ENCODE measurements at places on chromosomes 5 and 9.

- no peak for DNase-seq
Observed at GRCh38 chr9:99160173-99160572, 55.3 kb downstream of the TGFBR1 start.

DNA sequence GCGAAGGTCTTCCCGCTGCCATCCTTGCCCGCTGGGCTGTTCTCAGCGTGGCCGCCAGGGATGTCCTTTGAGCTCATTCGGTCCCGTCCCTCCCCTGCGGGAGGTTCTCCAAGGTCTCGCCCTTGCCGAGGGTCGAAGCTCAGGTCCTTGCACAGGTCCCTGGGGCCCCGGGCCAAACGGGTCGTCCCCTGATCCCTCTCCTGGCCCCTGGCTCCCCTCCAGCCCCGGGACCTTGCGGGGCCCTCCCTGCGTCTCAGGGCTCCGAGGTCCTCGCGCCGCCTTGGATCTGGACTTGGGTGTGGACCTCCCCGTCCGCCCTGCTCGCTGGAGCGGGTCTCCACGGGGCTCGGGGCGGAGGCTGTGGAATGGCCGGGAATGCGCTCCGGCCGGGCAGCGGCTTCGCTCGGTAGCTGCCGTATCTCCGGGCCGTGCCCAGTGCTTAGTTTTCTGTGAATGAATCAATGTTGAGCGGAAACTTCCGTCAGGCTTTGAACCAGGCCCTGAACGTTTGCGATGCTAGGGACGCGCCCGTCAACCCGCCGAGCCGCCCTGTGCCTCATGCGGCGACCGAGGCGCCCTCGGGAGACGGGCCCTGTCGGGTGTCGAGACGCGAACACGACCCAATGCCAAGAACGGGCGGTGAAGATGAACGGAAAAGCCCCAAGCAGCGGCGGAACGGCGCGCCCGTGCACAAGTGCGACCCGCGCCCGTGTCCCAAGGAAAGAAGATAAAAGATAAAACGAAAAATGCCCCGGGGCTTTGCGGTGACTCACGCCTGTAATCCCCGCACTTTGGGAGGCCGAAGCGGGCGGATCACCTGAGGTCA, 780 bp downstream of the RNU6ATAC start:
- DNase-seq: peak; percentile 84

DNA sequence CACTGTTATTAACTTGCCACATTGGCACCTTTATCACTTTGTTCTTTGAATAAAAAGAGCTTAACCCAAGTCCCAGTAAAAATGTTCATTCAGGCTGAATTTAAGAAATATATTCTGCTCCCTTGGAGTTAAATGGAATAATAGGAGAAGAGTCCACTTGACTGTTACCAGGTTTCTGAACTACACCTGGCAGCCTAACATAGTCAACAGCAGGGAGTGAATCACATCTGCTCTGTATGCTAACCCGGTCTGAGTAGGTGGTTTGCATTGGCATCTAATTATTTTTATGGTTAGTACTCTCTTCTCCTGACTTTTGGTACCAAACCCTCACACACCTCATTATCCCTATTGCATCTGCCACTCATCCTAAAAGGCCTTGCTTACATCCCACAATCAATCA, 86.7 kb downstream of the STK32A start:
- DNase-seq: no peak

GRCh38 chr9:20396509-20396908, 225.8 kb downstream of the MLLT3 start:
- no peak for DNase-seq

GRCh38 chr9:20331095-20331685, 291.1 kb downstream of the MLLT3 start:
- no peak for DNase-seq

DNA sequence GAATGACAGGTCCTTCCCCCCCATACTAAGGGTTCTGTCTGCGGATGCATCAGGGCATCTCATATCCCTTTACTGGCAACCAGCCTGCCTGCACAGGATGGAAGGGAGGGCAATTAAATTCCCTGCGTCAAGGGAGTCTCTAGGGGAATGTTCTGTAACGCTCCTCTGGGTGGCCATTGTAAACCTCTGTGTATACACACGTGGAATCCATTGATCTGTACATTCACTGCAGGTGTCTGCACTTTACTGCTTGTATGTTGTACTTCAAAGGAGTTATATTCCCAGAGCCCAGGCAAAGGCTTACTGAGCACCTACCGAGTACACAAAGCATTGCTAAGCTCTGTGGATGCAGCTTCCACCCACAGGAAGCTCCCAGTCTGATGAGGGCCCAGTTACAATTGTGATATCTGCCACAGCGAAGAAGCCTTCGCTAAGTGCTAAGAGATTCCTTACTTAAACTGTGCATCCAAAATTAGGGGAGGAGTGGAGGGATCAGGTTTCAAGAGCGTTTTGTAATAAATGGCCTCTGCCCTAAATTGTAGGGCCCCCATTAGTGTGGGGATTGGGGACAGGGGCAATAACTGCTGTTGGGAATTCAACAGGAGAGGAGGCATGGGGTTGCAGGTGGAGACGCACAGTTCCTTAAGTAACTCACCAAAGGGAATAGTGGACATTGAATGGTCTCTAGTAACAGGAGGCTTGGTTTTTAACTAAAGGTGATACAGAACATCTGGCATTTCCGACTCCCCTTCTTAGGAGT, 1.5 kb upstream of the RETREG1 start:
- DNase-seq: peak; percentile 27

DNA sequence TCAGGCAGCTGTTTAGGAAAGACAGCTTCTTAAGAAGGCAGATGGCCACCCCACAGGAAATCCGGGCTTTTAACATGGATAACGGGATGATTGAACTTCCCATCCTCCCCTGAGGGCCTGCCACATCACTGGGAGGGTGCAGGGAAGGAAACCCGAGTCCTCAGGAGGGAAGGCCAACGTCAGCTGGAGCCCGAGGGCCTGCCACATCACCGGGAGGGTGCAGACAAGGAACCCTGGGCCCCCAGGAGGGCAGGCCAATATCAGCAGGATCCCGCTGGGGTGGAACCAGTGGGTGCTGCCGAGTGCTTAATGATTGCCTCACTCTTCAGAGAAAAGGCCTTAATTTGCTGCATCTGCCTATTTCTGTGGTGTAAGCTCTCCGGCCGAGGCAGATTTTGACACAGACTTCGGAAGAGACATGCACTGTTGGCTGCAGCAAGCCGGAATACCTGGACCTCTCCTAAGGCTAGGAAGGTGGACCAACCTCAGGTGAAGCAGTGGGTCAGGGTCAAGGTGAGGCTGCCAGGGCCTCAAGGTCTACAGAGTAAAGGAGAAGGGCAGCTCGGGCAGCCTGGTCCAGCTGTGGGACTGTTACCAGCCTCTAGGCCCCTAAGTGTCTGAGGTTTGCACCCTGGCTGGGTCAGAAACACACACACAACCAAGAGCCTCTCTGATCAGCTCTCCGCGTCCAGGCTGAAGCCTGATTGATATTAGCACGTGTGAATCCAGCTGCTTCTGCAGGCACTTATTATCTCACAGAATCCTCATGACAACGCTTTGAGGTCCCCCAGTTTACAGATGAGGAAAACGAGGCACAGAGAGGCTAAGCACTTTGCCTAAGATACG, 14.8 kb upstream of the COL5A1 start:
- no peak for DNase-seq

- no peak for DNase-seq
Observed at GRCh38 chr9:14270358-14271092, 43.4 kb downstream of the NFIB start.

GRCh38 chr9:76999261-76999660, 20.2 kb upstream of the FOXB2 start:
- no peak for DNase-seq

DNA sequence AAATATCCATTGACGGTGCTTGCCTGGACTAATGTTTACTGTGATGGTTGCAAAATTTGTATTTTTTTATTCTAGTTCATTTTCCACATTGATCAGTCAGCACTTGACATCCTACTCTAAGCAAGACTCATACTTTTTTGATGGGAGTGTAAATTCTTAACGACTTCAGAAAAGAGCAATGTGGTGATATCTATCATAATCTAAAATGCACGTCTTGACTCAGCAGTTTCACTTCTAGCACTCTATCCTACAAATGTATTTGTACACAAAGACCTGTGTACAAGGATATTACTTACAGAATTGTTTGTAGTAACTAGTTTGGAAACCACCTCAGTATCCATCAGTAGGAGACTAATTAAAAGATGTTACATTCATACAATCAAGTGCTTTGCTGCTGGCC, 24.0 kb downstream of the NAA35 start:
- DNase-seq: no peak

DNA sequence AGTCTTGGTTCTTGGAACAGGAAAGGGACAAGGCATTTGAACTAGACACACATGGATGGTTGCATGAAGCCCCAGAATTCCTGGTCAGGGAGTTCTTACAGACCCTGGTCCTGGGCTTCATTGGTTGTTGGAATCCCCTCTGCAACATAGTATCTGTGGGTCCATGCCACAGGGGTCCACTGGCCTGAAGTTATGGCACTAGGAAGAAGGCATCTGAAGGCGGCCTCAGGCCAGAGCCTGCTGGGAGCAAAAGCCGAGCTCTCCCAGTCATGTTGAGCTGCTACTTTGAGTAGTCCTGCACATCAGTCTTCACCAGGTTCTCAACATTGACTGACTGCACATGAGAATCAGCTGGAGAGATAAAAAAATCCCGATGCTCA, 71.1 kb upstream of the PITX1 start:
- no peak for DNase-seq

DNA sequence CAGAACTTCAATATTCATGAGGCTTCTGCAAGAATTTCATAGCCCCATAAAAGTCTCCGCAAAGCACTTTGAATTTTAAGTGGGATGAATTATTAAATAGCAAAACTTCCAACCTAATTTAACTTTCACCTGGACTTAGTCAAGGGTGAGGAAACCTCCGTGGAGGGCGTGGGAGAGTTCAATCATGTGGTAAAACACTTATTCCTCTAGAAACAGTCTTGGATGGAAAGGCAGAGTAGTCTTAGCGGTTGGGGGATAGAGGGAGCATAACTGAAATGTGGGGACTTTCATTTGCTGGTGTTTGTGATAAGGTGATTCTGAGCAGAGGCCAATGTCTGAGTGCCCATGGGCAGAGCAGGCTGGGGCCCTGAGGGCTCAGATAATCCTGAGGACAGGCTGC, 241.9 kb downstream of the IRX1 start:
- no peak for DNase-seq

GRCh38 chr9:79028101-79028500, 543.7 kb upstream of the TLE4 start:
- no peak for DNase-seq

DNA sequence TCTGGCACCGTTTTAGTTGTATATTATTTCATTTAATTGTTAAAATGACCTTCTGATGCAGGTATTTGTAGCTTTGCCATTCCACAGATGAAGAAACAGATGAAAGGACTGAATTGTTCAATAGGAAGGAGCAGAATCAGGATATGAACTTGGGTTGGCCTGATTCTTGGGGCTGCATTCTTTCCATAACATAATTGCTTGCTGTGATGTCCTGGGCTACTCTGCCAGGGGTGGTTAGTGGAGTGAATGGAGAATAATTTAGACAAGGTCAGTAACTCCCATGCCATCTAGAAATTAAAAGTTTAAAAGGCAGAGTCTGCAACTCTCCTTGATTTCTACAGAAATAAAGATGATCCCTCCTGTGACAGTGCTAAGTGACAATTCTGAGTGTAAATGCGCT, 15.9 kb downstream of the TLR4 start:
- no peak for DNase-seq

DNA sequence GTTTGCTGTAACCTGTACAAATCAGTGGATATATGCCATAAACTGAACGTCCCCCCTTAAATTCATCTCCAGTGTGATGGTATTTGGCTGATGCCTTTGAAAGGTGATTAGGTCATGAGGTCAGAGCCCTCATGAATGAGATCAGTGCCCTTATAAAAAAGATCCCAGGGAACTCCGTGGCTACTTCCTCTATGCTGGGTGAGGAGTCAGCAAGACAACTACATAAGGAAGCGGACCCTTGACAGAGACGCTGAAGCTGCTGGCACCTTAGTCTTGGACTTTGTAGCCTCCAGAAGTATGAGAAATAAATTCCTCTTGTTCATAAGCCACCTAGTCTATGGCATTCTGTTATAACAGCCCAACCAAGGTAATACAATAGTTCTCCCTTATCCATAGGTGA, 215.1 kb upstream of the ZNF608 start:
- no peak for DNase-seq

DNA sequence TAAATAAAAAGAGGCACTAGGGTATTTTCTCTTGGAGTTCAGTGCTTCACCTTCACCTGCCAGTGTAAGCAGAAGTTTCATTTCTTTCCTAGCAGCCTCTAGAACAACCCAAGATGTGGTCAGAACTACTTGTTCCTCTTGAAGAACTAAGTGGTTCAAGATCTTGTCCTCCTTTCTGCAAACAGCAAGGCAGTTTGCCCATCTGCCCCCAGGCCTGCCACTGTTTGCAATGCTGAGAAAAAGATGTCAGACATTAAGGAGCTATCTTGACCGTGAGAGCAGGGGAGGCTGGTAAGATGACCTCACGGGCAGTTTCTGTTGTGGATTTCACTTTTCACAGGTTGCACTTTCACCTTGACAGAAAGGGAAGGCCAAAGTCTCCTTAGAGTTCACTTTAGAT, 52.0 kb upstream of the KLF4 start:
- no peak for DNase-seq

GRCh38 chr5:137605411-137605810, 106.3 kb upstream of the SPOCK1 start:
- DNase-seq: no peak

DNA sequence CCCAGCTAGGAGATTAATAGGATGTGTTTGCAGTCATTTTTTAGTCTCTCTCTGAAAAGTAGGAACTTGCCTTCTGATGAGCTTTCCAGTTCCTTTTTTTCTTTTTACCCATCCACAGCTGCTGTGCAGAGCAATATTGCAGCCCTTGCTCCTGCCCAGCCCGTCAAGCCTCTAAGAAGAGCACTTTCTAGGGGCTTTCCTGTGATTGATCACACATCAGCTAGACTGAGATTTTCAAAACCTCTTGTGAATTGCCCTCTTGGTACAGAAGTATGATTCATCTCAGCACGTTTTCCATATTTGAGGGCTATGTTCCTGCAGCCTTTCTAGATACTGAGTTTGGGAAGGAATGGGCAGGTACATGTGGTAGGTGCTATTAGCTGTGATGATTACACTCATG, 93.9 kb downstream of the GALNT10 start:
- peak; percentile 55 for DNase-seq

- no peak for DNase-seq
Observed at GRCh38 chr5:57824047-57824446, 341.4 kb upstream of the ACTBL2 start.

GRCh38 chr9:111926421-111926875, 29.8 kb downstream of the UGCG start:
- DNase-seq: peak; percentile 86

- DNase-seq: no peak
Observed at GRCh38 chr9:110918316-110919049, 119.8 kb downstream of the LPAR1 start.

GRCh38 chr5:77066184-77066583, 20.9 kb downstream of the ZBED3 start:
- no peak for DNase-seq

GRCh38 chr9:6566409-6567139, 79.0 kb downstream of the GLDC start:
- DNase-seq: no peak

DNA sequence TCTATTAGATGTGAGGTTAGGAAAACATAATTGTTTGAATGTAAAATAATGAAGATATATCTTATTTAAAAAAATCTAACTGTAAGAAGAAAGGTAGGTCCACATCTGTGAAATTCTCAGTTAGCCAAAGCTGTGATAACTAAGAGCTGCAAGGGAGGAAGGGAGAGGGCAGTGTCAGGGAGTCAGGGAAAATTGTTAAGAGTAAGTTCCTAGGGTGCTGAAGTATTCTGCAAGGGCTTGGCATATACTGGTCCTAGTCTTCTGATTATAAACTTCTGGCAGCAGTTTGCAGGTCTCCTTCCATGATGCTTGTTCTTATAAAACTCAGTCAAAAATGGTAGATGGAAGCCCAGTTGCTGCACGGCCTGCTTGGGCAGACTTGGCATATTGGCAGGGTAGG, 233.2 kb downstream of the NMUR2 start:
- no peak for DNase-seq
